Activated CD4-positive, alpha-beta T cell treated with anti-CD3 and anti-CD28 coated beads, Interleukin-2, amount 50 U/mL, for 4 hours (primary cell): ENCODE measurements at places on chromosomes 4 and X.

GRCh38 chr4:40209401-40209800 lies 12.6 kb downstream of the RHOH start:
- no peak for DNase-seq

GRCh38 chr4:174177536-174177935 lies 105.9 kb downstream of the FBXO8 start:
- DNase-seq, result no peak

GRCh38 chrX:154019061-154019621 lies 561 bp downstream of the IRAK1 start:
- no peak for DNase-seq

DNA sequence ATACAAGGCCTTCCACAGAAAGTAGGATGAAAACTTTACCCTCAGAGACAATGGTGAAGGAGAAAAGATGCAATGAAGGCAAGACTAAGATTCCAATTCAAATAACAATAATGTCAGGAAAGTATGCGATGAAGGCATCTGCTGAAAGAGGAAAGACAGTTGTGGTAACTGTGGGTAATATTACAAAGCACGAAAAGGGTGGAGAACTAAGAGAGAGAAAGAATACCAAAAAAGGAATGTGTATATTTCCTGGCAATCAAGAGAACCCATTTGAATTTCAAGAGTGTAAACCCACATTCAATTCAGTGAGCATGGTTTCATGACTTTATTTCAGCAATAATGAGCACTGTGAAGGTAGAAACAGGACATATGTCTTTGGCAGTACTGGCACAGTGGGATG lies 225.5 kb downstream of the PALLD start:
- DNase-seq, result no peak

DNA sequence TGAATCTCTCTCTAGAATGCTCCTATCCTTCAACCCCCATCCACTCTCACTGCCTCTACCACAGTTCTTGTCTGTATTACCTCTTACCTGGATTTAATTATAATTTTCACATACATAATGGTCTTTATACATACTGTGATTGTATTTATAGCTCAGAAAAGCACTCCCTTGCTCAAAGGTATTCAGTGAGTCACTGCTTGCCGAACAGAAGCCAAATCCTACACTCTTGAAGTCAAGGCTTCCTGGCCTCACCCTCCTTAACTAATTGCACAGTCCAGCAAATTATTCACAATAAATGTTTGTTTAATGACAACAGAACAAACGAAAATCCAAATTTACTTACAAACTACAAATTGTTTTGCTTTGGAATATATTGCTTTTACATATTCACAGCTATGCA lies 159.5 kb downstream of the KLHL13 start:
- DNase-seq, result no peak

DNA sequence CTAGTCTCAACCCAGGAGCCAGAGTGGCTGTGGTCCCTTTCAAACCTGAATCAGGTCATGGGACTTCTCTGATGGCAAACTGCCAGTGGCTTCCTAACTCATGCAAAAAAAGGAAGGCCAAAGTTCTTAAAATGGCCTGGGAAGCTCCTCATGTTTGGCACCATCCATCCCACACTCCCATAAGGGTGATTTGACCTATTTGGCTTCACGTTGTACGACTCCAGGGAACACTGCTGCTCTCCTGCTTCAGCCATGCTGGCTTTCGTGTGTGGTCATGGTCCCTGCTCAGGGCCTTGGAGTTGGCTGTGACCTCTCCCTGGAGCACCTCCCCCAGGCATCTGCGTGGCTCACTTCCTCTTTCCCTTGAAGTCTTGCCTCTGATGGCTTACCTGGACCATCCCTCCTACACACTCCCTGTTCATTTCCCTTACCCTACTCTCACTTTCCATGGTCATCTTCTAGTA lies 12.8 kb upstream of the TMSB4X start:
- no peak for DNase-seq

DNA sequence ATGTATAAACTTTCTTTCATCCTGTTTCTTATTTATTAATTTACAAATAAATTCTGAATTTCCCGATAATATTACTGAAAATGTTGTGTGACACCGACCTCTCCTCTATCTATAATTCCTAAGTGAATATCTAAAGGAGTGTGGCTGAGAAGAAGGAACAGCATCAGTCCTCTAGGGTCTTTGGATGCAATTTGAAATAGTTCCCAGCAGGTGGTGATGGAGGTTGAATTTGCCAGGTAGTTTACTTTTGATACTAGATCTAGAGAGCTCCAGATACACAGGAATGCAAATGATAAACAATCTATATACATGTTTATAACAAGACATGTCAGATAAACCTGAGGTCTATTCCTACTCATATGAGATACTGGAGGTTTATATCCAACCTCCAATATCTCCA lies 305.4 kb downstream of the PCDH18 start:
- no peak for DNase-seq

DNA sequence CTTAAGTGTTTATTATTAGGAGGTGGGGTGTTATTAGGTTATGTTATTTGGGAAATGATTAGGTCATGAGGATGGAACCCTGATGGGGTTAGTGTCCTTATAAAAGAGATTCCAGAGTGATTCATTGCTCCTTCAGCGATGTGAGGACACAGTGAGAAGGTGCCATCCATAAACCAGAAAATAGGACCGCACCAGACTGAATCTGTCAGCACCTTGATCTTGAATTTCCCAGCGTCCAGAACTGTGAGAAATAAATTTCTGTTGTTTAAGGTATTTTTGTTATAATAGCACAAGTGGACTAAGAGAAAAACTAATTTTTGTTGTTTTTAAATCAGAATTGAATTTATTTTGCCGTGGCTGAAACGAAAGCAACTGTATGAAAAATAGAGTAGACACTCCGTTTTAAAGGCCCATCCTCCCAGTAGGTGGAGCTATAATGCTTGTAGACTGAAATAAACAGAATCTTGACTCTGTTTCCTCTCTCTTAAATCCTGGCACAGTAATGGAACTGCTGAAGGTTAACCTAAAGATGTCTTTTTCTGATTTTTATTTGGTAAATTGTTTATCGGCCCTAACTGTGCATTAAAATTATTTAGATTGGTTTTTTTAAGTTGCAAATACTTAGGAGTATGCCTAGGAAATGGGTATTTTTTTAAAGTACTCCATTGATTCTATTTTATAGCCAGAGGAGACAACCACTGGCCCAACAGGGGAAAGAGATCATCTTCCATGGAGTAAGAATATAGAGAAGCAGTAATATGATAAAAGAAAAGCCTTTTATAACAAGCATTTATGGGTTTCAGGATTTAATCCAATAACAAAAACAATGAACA lies 133.2 kb upstream of the ADAMTS3 start:
- DNase-seq, result no peak

- DNase-seq, result no peak
These were observed 95.3 kb downstream of the HMX1 start for GRCh38 chr4:8776366-8776765.

- DNase-seq, result no peak
These were observed 72.1 kb downstream of the COL4A5 start for GRCh38 chrX:108511721-108512120.

DNA sequence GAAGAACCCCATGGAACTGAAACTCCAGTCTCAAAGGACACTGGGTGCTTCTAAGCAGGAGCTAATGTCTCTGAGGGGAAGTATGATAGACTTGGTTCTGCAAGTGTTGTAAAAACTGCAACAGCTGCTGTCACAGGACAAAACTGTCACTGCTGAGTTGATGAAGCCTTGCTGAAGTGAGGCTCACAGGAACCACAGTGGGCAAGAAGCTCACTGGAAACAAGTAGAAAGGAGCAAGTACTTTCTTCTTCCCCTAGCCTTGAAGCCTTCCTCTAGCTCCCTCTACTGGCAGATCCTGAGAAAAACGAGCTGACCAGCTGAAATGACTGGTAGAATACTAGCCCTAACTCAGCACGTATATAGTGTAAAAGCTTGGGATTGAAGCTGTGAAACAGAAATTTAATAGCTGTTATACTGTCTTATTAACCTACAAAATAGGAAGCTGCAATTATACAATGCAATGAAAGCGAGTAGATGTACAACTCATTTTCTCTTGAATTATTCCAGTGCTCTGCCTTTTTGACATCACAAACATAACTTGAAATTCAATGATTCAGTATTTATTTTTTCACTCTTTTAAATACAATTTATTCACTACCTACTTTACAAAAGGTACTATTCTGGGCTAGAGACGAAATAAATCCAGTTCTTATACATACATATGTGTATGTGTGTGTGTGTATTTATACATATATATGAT lies 91.4 kb downstream of the GABRB1 start:
- DNase-seq, result peak; percentile 5

DNA sequence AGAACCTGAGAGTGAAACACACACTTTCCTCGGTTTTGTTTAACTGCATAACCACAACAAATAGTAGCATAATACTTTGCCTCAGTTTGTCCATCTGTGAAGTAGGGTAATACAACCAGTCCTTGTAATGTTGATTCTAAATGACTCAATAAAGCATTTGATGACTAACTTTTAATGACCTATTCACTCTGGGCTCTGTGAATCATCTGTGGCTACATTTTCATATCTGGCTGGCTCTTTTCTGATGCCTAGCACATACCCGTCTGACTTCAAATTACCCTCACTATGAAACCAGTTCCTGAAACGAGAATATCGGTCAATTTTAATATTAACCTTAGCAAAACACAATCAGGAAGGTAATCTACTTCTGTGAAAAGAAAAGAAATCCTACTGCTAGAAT lies 151.0 kb downstream of the SH2D1A start:
- no peak for DNase-seq

GRCh38 chr4:41670530-41670929 lies 78.0 kb downstream of the PHOX2B start:
- DNase-seq, result no peak

DNA sequence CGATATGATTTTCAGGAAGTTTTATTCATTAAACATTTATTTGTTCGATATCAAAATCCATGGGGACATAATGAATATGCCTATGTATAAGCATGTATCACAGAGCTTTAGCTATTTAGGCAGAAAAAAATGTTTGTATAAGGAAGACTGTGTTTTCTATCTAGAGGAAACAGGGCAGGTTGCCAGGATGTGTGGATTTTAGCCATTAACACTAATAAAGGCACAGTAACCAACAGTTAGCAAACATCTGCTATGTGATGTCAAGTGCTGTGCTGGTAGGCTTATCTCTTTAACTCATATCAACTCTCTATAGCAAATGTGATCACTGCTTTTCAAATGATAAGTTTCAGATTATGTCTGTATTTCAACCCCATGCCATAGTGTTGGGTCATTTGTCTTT lies 708.9 kb upstream of the HS3ST1 start:
- DNase-seq, result no peak

GRCh38 chr4:74590476-74590875 lies 145.5 kb downstream of the AREG start:
- DNase-seq, result no peak

DNA sequence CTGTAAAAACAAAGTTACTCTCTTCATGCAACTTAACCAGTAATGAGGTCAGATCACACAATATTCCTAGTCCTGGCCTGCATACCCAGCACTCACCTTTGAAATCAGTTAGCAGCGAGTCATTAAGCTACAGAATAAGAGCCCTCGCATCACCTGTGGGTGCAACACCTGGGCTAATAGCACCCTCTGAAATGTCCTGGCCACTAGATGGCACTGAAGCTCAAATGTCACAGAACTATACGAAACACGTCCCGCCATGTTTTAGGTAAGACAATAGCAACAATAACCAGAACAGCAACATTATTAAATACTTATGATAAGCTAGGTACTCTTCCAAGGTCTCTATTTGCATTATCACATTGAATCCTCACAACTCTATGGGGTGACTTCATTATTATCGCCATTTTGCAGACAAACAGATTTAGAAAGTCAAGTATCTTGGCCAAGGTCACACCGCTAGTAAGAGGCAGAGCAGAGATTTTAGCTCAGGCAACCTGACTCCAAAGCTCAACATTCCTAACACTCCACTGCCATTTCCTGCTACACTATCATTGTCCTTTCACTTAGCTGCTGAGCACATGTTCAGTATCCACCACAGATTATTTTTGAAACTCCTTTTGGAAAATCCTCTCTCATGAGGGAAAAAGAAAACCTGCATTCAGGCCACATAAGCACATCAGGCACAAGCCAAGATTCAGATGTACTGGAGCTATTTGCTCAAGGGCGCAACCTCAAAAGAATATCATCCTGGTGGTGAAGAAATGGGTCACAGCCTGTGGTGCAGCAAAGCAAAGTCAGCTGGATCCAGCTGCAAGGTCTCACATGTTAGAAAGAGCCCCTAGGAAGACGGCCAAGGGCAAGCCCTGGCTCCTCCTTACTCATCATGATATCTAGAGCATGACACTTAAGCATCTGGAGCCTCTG lies 59.5 kb upstream of the KDR start:
- DNase-seq, result peak; percentile 7

- no peak for DNase-seq
These were observed 332.4 kb downstream of the SLC7A11 start for GRCh38 chr4:137909529-137910309.

DNA sequence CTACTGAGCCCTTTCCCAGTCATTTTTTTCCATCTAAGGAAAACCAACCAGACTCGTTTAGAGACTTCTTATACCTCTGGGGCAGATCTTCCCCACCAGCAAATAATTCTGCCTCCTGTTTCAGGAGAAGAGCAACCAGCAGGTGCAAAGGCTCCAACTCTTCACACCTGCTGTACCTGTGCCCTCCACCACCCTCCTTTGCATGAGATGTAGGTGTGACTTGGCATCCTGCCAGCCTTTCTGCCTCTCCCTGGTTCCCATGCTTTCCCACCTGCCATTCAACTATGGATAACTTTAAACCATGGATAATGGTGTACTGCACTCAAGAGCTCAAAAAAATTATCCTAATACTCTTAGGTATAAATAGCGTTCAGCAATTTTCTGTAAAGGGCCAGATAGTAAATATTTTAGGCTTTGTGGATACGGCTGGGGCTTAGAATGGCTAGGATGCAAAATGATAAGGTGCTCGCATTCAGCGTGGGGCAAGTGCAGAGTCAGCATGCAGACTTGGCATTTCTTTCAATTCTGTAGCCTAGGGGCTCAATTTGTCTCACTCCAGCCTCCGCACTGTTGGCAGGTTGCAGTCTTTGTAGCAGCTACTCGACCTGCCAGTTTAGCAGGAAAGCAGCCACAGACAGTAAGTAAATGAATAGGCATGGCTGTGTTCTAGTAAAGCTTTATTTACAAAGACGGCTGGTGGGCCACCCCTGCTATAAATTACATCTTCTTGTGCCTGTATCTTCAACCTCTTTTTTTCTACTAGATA lies 79.8 kb downstream of the HCCS start:
- no peak for DNase-seq

GRCh38 chr4:177505171-177505615 lies 63.0 kb upstream of the AGA start:
- DNase-seq, result no peak

- no peak for DNase-seq
These were observed 27.3 kb upstream of the XAGE2 start for GRCh38 chrX:52341493-52341892.

GRCh38 chrX:154998204-154998880 lies 24.2 kb downstream of the F8 start:
- no peak for DNase-seq

DNA sequence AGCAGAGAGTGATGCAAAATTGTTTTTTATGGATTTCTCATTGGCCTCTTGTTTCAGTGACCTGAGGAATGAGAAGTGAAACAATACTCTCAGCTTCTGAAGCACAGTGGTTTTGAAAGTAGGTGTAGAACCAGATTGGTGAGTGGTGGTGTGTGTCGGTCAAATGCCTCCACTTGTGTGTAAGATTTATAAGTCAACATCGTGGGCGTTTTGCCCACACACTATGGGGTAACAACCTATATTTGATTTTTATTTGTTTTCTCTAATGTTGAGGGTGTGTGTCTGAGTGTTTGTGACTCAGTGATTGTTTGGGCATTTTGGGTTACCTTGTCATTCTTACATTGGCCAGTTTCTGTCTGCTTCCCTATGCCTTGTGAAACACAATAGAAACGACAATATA lies 23.3 kb downstream of the ADGRL3 start:
- no peak for DNase-seq

- DNase-seq, result no peak
These were observed 36.7 kb upstream of the EDA2R start for GRCh38 chrX:66675541-66675940.
